Inflammatory macrophage treated with lipopolysaccharide for 4 hours (primary cell): ENCODE measurements at places on chromosomes 3 and 15.

DNA sequence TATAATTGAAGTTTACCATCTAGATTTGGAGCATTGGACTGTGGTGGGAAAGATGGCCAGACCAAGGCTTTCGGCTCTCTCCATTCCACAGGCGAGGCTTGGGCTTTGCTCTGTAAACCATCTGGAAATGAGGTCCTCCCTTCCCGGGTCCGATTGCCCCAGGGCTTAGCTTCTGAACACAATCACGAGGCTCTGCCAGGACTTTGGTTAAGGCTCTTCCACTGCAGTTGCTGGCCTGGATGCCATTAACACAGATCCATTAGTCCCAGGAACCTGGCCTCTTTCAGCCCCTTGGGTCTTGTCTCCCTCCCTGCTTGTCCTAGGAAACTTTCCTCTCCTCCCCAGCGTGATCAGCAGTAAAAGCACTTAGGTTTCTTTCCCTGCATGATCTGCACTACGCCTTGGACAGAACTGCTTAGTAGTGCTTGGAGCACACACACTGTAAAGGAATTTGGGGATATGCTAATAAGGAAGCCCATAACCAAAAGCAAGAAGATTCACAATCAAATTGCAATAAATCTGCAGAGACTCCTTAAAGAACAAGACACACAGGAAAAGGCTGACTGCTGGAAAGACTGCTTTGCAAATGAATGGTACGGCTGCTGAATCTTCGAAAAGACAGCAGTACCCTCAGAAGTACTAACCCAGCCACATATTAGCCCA is 154.3 kb downstream of the ECT2 start:
- DNase-seq, result no peak

DNA sequence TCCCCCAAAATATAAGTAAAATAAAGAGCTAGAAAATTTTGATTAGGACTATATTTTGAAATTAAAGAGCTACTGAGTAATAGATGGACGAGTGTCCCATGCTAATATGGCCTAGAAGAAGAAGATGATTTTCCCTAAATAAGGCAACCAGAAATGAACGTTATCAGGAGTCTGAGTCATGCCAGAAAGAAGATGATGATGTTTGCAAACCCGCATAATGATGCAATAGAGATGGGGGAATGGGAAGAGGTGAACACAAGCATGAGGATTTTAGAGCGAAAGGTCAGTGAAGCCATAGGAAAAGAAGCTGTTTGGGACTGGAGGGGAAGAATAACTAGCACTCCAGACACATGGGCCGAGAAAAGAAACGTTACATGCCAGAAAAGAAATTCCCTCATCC is 71.7 kb downstream of the FGF12 start:
- no peak for DNase-seq

DNA sequence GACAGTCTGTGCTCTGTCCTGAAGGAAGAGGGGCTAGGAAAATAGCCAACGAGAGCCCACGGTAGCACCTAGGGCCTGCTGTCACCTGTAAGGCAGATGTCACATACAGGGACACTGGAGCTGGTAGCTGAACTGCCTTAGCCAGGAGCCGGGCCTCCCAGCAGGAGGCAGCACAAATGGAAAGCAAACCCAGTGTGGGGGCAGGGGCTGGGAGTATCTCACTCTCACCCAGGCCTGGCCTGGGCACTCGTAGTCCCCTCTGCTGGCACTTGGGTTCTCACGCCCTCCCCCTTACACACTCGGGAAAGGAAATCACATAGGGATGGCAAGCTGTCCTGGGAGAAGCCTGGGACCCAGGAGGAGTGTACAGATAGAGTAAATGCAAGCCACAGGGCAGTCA is 173.1 kb upstream of the CHRNA7 start:
- DNase-seq, result no peak

GRCh38 chr3:161070252-161070930 is 34.8 kb downstream of the B3GALNT1 start:
- DNase-seq, result no peak

DNA sequence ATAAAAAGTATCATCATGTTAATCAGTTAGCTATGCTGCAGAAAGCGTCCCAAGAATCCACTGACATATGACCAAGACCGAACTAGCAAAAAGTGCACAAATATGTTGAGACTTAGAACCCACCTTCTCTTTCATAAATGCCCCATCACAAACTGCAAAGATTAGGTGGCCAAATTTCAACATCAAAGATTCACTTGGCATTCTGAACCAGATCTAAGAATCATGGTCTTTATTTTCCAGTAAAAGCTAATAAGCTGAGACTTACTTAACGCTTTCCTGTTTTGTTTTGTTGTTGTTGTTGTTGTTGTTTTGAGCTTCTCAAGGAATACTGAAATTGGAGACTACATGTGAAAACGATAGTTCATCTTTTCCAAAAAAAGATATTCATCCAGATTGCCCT is 62.4 kb downstream of the ZBTB20 start:
- no peak for DNase-seq

- peak; percentile 75 for DNase-seq
These were observed 80.3 kb downstream of the TMEM266 start for GRCh38 chr15:76140074-76140464.
